H1 (cell line): ENCODE measurements at places on chromosomes 7 and 10.
A peak's percentile ranks its signal among the peaks of the same experiment; 100 is the strongest.

DNA sequence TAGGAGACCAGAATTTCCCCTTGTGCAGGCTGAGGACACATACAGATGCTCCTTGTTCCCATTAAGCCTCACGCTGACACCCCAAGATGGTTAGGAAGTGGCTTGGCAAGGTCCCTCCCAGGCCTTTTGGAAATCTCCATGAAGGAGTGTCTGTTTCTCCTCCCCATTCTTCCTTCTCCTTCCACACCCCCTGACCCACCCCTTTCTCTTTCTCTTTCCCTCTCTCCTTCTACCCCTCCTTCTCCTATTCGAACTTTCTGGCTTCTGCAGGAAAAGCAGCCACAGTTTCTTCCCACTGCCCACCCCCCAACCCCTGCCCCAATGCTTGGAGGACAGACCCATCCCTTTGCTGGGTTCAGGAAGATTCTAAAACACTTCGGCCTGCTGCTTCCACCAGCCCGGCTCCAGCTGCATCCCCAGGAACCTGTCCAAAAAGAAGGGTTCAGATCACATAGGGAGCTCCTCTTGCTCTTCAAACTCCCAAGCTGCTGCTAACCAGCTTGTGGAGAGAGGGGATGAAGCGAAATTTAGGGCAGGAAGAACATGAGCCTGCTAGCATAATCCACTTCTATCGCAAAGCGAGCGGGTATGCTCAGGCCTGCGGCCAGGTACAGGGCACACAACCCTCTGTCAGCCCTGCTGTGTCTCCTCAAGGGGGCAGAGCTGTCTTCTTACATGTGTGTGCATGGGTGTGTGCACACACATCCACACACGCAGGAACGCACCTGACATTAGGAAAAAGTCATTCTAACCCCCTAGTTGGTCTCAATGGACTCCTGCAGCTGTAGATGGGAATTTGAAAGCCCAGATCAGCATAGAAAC is 80.4 kb downstream of the PPP1R3C start:
- no peaks in the 10 kb centered on the region for H3K36me3 ChIP-seq
- H3K4me3 ChIP-seq = no peak overlapping the region

- H3K4me1 ChIP-seq = peaks cover 29% of the 10 kb centered on the region
- no peak for DNase-seq
- peak overlapping the region; percentile 64 for H3K4me3 ChIP-seq
- H3K36me3 ChIP-seq = no peaks in the 10 kb centered on the region
- H3K27ac ChIP-seq = no peak overlapping the region
These were observed 11.2 kb upstream of the FEZF1 start for GRCh38 chr7:122315507-122316466.

DNA sequence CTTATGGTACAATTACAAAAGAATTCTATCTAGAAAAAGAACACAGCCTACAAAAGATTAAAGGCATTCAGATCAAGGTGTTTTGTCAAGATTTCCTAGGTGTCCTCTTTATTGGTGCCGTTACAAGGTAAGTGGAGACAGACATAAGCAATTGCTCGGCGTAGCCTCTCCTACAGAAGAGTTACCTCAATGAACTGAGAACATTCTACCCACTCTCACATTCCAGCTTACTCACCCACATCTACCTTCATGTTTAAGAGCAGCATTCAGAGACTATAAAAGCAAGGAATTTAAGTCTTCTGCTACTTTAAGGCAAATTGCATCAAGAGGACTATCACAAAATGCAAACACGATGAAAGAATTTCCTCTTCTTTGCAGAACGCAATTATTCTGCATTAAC is 29.5 kb downstream of the MPP7 start:
- no peaks in the 10 kb centered on the region for H3K27me3 ChIP-seq
- H3K27ac ChIP-seq = no peak overlapping the region
- no peaks in the 10 kb centered on the region for H3K36me3 ChIP-seq
- no peaks in the 10 kb centered on the region for H3K4me1 ChIP-seq
- no peak overlapping the region for H3K4me3 ChIP-seq

- peaks cover 11% of the 10 kb centered on the region for H3K4me1 ChIP-seq
- no peak overlapping the region for H3K4me3 ChIP-seq
- H3K27me3 ChIP-seq = no peaks in the 10 kb centered on the region
- no peak for DNase-seq
- H3K36me3 ChIP-seq = no peaks in the 10 kb centered on the region; the same call in 1 of the 2 replicates
These were observed 5.2 kb downstream of the MARVELD1 start for GRCh38 chr10:97718659-97719142.

DNA sequence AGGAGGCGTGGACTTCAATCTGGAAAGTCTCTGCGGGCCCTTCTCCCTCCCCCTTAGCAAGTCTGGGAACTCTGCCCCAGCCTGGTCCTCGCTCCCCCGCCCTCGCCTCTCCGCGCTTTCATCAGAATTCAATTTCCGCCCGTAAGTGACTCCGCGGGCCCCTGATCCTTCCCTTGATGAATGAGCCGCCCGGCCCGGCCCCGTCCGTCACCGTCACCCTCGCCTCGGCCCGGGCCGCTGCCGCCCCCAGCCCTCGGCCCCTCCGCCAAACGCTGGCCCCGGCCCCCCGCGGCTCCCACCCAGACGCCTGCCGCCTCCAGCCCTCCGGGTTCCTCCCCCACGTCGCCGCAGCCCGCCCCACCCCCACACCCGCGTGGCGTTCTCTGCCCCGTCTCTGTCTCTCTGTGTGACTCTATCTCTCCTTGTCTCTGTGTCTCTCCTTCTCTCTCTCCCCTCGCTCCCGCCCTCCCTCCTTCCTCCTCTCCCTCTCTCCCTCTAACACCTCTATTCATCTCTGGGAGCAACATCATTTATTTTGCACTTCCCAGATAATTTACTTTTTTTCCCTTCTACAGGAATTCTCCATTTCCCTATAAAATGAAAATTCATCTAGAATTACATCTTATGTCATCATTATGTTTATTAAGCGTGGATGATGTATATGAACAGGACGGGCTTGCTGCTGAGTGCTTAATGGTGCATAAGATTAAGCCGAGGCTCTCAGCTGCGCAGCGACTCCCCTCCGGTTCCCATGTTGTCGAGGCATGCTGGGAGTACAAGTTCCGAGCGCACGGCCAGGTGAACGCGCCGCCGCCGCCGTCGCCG is 91.2 kb upstream of the PAX2 start:
- H3K4me3 ChIP-seq = peak overlapping the region; percentile 68
- no peaks in the 10 kb centered on the region for H3K36me3 ChIP-seq
- H3K27ac ChIP-seq = no peak overlapping the region
- H3K4me1 ChIP-seq = no peaks in the 10 kb centered on the region

DNA sequence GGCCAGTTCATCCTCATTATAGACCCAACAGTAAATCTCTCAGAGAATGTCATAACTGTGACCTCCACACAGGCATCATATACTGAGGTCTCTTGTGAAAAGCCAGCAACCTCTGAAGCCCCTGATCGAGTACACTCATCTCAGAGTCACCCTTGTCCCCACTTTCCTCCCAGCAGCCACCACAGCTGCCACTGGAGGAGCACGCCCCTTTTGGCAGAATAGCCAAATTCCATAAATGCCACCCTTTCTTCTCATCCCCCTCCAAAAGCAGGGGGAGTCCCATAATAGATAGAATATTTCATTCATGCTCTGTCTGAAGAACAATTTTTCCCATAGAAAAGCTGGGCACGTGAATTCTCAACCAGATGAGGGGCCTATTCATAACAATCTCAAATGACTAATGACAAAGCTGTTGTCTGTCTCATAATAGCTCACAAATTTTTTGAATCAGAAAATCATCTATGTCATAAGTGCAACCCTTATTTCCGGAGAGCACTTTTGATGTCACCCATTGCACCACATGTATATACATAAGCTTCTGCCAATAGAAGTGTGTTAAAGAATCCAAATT is 47.4 kb downstream of the SGMS1 start:
- H3K4me3 ChIP-seq = no peak overlapping the region
- DNase-seq = no peak
- H3K27me3 ChIP-seq = no peaks in the 10 kb centered on the region
- H3K36me3 ChIP-seq = no peaks in the 10 kb centered on the region

GRCh38 chr10:75288140-75288711 is 52.5 kb upstream of the COMTD1 start:
- H3K4me1 ChIP-seq = peaks cover 7% of the 10 kb centered on the region; the same call in 1 of the 2 replicates
- DNase-seq = peak; percentile 14
- no peak overlapping the region for H3K27ac ChIP-seq
- peaks cover 4% of the 10 kb centered on the region; the same call in 1 of the 2 replicates for H3K27me3 ChIP-seq
- no peak overlapping the region for H3K4me3 ChIP-seq
